GM03348 (cell line): ENCODE measurements at places on chromosomes 2 and 18.

DNA sequence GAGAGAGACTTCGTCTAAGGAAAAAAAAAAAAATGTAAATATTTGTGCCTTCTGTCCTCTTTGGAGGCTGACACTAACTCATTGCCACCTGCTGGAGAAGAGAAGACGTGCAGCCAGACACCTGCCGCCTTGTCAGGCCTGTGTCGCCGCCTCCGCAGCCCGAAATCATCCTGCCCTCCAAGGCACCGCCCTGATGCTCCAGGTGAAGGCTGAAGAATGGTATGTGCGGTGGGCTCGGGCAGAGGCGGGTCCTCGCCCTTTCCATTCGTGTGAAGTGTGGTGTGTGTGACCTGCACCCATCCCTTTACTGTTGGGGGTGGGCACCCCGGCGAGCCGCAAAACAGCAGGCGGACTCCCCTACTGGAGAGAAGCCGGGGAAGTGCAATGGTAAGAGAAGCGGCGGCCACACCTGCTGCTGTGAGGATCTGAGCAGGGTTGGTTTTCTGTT lies 60.4 kb downstream of the FAM161A start:
- peak; percentile 77 for DNase-seq

DNA sequence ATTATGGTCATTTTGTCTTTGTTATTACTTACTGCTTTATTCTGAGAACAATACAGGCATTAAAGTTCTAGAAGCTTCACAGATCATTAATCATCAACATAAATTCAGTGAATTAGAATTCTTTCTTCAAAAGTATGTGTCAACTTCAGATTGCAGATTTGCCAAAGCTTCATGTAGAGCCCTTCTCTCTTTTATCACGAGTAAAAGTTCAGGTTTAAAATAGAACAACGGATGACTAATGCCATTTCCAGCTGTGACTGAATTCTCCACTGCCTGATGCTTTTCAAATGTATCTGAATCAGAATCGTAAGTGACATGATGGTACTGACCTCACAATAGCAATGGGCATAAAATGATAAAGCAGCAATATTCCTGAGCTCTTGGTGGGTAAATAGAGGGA lies 116.0 kb downstream of the ABCA12 start:
- peak; percentile 39 for DNase-seq

- peak; percentile 39 for DNase-seq
These were observed 132.1 kb downstream of the SH3RF3 start for GRCh38 chr2:109260886-109261700.

DNA sequence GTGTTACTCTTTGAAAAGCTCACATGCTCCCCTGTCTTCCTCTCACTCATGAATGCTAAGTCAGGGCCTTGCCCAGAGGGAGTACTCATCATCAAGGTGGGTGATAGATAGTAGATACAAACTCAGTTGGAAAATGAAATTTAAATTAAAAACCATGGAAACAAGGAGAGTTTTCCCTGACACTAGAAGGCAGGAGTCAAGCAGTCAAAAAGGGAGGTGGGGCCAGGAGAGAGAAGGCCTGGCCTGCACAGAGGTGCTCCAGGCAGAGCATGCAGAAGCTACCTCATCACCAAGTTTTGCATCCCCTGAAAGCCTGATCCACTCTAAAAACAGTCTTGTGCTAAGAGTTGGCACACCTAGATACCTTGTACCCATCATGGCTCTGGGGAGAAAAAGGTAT lies 143.7 kb downstream of the MYO5B start:
- DNase-seq = no peak

DNA sequence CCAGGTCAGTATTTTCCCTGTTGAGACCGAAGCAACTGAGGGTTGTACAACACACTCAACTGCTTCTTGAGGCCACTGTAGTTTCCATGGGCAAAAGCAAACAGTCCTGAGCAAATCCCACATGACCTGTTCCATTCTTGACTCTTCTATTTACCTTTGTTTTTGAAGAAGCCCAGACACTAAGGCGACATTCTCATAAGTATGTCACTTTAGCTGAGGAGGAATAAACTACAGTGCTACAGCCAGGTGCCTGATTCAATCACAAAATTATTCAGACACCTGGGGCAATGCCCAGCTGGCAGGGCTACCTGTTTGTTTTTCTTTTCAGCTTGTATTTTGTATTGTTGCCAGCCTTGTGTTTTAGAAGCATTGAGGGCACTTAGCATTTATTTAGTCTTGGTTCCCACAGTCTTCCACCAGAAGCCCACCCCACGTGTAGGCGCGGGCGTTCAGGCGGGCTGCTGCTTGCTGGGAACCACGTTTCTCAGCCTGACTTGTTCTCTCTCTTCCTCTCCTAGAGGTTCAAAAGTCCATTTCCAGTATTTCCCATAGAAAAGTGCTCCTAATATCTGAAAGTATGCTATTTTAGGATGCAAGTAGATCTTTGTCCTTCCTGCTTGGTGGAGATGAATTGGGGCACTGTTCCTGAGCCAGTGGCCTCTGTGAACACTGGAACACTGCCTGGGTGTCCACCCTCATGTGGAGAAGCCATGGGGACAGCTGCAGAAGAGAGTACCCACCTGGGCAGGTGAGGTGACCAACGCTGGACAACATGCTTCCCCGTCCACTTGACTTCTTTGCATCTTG lies 99.0 kb upstream of the COPS8 start:
- no peak for DNase-seq

- DNase-seq = no peak
These were observed 3.0 kb downstream of the PLEK start for GRCh38 chr2:68367953-68368653.

GRCh38 chr2:53422979-53423378 lies 344.6 kb upstream of the CHAC2 start:
- DNase-seq = peak; percentile 66

DNA sequence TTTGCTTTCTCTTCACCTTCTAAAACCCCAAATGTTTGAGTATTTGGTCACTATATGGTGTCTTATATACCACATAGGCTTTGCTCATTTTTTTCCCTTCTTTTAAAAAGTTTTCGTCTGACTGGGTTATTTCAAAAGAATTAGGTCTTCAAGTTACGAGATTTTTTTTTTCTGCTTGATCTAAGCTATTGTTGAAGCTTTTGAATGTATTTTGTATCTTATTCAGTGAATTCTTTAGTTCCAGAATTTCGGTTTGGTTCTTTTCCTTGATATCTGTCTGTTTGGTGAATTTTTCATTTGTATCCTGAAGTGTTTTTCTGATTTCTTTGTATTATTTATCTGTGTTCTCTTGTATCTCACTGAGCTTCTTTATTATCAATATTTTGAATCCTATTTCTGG lies 93.5 kb downstream of the ARL6IP6 start:
- no peak for DNase-seq

DNA sequence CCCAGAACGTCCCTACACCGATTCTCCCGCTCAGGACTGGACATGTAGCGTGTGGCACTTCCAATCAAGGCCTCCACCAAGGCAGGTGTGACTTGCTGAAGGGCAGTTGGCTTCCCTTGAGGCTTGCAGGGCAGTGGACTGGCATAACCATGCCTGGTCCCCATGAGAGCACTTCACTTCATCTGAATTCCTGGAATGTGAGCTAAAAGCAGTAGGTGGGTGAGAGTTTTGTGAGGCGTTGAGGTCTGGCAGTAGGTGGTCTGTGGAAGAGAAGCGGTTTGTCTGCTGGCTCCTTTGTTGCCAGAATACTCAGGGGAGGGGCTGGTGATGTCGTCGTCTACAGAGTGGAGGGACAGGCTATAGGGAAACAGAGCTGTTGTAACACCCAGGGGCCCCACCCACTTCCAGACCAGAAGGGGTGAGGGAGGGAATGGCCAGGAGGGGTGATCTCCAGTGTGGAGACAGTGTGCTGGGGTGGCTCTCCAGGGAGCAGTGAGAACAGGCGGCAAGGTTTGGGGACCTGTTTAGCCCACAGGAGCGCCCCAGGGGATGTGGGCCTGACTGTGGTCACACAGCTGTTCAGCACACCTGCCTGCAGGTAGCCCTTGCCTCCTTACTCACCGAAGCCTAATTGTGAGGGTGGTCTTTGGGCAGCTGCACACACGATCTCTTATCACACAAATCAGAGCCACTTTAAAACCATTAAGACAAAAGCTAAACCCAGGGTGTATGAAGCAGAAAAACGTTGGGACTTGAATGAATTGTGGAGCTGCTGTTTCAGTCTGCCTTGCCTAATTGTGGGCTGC lies 21.5 kb upstream of the ALKAL2 start:
- DNase-seq = no peak

GRCh38 chr2:64213532-64214275 lies 69.5 kb upstream of the PELI1 start:
- no peak for DNase-seq

GRCh38 chr2:223042704-223043118 lies 9.3 kb upstream of the KCNE4 start:
- DNase-seq = no peak

GRCh38 chr18:5155218-5155906 lies 41.7 kb downstream of the AKAIN1 start:
- no peak for DNase-seq

DNA sequence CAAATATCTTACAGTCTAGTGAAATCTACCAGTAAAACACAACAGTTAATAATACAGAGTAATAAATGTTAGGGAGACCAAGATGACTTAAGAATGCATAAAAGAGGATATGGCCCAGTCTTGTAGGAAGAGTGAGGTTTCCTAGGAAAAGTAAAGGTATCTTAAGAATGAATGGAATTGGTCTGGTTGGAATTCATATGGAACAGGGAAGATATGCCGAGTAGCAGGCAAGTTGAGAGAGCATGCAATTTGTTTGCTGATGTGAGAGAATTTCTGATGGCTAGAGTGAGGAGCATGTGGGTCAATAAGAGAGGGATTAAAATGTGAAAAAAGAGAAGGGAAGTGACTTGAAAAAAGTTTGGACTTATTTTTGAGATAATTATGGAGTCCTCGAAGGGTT lies 512.9 kb upstream of the ZEB2 start:
- DNase-seq = no peak

- DNase-seq = no peak
These were observed 192.5 kb downstream of the SRBD1 start for GRCh38 chr2:45418532-45418931.

GRCh38 chr18:78492813-78493371 lies 486.7 kb upstream of the SALL3 start:
- DNase-seq = no peak

- no peak for DNase-seq
These were observed 22.3 kb upstream of the DYNC2LI1 start for GRCh38 chr2:43751476-43751990.

DNA sequence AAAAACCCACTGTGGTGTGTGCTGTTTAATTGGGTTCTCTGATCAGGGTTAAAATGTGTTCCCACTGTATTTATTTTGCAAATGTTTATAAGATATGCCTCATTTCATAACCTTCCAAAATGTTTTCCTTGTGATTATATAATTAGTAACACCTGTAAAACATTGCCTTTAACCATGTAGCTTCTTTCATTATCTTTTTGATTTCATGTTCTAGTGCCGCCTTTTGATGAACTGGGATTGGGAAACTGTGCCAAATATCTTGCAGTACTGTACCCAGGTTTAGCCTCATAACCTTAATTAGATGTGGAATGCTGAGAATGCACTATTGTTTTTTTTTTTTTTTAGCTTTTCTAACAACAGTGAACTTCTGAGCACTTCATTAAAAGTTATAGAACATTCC lies 96.9 kb downstream of the TANC1 start:
- DNase-seq = peak; percentile 52
